HEK293T (cell line): ENCODE measurements at places on chromosomes 5 and 9.

DNA sequence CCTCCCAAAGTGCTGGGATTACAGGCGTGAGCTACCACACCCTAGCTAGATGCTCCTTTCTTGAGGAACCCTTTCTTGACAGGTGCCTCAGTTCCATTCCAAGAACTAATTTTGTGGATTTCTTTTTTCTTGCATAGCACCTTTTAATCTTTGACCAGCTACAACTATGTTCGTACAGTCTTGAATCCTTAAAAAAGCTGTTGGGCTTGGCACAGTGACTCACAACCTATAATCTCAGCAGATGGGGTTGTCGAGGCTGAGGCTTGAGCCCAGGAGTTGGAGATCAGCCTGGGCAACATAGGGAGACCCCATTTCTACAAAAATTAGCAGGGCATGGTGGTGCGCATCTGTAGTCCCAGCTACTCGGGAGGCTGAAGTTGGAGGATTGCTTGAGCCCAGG, 1.3 kb upstream of the ZER1 start:
- DNase-seq, result no peak

- no peak for DNase-seq
Measured at GRCh38 chr9:86977205-86977835, 30.0 kb upstream of the GAS1 start.

DNA sequence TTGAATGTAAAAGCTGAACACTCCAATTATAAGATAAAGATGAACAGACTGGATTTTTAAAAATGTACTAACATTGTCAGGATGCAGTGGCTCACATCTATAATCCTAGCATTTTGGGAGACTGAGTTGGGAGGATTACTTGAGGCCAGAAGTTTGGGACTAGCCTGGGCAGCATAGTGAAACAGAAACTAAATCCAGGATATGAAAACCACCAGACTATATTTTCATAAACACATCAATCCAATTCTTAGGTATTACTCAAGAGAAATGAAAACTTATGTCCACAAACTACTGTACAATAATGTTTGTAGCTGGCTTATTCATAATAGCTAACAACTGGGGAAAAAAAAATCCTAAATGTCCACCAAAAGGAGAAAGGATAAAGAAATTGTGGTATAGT, 26.8 kb upstream of the NAA35 start:
- DNase-seq, result no peak

- DNase-seq, result no peak
Measured at GRCh38 chr9:27771803-27772545, 198.7 kb upstream of the C9orf72 start.
